ENCODE measurements at places on chromosomes 1 and 21.

DNA sequence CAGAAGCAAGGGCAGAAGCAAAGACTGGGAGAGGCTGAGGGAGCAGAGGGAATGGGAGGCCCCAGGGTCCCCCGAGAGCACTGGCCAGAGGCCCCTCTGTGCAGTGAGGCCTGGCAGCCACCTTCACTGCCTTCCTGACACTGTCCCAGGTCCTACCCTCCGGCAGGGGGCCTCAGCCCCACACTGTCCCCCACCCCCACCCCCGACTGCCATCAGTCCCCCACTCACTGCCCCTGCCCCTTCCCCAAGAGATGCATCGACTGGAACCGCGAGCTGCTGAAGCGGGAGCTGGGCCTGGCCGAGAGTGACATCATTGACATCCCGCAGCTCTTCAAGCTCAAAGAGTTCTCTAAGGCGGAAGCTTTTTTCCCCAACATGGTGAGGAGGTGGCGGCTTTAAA is 13.0 kb upstream of the PADI6 start:
- no peak for DNase-seq

GRCh38 chr1:88936760-88937342 is 45.5 kb upstream of the GTF2B start:
- no peak for DNase-seq

DNA sequence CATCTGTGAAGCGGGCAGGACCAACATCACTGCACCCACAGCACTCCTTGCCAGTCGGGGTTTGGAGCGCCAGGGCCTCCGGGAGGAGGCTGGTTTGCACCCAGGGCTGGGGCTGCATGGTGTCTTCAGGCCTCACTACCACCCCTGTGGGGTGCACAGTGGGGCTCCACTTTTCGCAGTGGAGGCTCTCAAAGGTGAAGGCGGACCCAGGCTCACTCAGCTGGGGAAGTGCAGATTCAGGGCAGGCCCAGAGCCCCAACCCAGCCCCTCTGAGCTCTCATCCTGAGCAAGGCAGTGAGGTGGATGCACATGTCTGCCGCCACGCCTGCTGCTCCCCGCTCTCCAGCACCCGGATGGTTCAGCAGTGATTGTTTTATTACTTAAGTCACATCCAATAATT is 125.8 kb downstream of the PTPRU start:
- DNase-seq = no peak

DNA sequence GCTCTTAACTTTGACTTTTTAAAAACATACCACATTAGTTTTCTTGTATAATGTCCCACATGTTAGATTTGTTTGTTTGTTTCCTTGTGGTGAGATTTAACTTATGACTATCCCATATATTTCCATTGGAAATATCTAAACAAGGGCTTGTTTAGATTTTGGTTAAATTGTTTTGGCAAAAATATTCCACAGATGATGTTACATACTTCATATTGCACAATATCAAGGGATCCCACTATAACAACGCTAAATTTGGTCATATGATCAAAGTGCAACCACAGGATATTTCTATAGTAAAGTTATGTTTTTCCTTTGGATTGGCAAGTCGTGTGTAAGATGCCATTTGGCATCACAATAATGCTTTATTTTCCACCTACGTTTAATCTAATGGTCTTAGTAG is 396.7 kb downstream of the TGFB2 start:
- no peak for DNase-seq

- no peak for DNase-seq
Measured at GRCh38 chr1:91397605-91398004, 7.0 kb downstream of the HFM1 start.

GRCh38 chr1:246067432-246068216 is 439.5 kb downstream of the SMYD3 start:
- no peak for DNase-seq

DNA sequence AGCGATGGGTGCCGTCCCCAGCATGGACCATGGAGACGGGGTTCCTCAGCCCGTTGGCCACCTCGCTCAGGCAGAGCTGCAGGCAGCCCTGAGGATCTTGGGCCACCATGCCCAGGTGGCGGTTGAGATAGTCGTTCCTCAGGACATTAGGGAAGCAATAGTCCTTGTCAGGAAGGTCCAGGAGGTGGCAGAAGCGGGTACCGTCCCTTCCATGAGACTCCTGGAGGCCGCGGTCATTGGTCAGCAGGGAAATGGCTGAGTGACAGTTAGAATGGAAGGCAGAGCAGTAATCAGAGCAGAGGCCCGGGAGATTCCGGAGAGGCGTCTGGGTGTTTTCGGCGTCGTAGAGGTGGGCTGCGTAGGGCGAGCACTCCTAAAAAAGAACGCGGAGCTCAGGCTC is 4.1 kb downstream of the HHIPL2 start:
- no peak for DNase-seq

- DNase-seq = no peak
Measured at GRCh38 chr1:176032040-176032645, 174.9 kb downstream of the COP1 start.

DNA sequence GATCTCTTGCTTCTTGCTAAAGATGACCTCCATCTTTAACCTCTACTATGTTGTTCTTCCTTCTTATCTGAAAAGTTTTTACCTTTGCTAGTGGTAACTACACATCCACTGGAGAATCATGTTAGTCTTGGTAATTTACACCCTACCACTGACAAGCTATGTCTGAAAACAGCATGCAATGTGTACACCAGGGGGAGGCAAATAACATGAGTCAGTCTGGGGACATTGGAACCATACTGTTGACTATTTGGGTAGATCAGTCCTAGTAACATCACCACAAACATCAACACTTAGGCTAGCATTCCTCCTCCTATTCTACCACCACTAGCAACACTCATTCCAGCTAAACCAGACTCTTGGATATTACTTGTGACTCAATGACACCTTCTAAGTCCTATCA is 549.0 kb downstream of the KCNT2 start:
- no peak for DNase-seq

DNA sequence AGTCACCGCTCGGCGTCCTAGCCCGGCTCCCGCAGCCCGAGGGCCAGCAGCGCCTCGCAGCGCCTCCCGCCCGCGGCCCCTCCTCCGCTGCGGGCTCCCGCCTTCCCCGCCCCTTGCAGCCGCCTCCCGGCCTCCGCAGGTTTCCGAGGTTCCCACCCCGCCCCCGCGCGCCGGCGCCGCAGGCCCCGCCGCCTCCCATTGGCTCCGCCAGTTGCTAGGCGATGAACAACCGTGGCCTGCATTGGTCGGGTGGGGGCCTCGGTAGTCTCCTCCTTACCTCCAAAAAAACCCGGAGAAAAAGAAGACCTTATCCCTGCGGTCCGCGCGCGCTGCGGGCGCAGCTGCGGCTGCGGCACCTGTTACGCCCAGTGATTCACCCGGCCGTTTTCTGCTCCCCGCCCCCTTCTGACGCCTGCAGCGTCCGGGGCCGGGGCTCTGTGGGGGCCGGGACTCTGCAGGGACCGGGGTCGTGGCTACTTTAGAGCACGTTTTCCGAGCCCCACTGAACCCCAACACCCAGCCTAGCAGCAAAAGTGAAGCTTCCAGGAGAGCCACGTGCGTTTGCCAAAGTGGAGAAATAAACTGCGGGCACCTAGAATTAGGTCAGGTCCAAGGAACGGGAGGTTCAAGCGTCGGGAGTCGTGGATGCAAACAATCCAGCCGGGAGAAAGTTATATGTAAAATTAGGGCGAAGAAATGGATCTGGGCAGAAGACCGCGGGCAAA is at the start of gene SSX2IP:
TSS of gene SSX2IP (minus strand) at position 65 of the 725 bp plus-strand sequence. CDS start 19,242 bp downstream, outside the sequence.
- DNase-seq = peak; percentile 97

DNA sequence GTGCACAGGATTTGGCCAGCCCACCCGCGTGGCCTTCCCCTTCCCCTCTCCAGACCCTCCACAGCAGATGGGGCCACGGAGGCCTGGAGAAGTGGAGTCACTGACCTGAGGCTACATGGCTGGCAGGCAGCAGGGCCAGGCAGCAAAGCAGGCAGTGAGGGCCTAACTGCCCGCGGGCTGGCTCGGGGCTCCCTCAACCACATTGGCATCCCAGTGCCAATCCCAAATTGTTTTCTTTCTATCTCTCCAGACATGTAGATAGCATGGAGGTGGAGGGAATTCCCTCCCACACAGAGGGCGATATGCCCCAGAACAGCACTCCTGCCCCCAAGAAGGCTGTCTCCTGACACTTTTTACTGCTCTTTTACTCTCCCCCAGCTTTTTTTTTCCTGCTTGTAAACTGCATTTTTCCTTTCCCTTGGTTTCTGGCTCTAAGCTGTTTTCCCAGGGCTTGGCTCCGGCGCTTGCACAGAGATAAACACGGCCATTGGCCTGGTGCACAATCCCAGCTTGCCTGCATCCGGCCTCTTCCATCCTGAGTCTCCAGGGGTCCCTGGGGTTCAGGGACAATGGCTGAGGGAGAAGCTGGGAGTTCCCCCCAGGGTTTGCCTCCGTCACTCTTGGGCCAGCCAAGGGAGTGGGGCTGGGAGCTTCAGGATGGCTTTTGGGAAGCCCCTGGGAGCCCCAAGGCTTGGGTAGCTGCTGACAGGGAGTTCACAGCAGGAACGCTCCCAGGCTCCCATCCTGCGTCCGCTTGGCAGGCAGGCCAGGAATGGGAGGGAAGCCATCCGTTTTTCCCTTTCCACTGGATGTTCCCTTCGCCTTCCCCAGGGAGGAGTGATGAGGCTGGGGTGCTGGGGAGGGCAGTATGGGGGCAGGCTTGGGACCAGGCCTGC is 7.0 kb downstream of the EPHX1 start:
- DNase-seq = no peak

- DNase-seq = no peak
Measured at GRCh38 chr1:94332952-94333351, 85.2 kb upstream of the ABCD3 start.

- no peak for DNase-seq
Measured at GRCh38 chr1:157131281-157131680, 6.9 kb downstream of the ETV3 start.

DNA sequence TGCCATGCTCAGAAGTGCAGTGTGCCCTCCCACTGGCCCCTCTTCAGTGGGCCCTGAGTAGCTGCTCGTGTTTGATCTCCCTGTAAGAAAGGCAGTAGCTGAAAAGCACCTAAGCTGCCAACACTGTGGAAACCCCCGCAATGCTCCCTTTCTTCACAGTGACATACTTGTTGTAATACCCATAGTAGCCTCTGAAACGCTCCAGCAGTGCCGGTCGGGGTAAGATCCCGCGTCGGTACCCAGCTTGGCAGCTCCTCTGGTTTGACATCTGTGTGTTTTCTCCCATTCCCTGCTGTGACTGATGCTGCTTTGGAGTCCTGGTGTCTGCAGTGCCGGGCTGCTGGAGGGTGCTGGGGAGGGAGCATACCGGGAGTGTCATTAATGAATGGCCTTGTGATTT is 3.6 kb downstream of the CHAF1B start:
- no peak for DNase-seq

DNA sequence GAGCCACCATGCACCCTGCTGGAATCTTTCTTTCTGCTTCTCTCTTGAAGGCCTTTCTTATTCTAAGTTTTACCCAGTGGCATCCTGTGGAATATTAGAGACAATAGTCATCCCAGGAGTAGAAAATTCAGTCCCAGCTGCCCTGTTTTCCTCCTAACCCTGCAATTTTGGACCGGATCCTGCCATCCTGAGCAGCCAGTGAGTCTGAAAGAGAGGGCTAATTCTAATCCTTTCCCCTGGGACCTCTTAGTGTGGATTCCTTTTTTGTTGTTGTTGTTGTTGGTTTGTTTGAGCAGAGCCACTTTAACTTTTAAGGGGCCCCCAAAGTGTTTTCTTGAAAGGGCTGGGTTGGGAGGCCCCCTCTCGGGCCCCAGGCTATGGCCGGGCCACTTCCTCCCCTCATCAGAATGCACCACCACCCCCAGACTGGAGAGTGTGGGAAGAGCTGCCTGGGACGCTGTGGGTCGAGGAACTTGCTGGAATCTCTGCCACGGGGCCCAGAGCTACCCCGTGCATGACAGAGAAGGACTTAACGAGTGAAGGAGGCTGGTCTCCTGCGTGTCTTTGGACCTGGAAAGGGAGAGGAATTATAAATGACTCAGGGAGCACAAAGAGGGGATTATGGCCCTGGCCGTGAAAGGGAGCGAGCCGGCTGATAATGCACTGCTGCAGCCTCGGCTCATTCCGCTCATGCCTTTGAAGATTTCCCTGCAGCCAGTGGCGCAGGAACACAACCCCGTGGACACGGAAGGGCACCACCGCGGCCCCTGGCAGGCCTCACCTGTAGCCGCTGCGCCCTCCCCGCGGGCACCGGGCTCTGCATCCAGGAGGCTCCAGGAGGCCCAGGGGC is 81.0 kb upstream of the AKT3 start:
- no peak for DNase-seq

- DNase-seq = no peak
Measured at GRCh38 chr1:12206238-12206637, 23.6 kb upstream of the VPS13D start.

GRCh38 chr1:216111842-216112241 is 311.4 kb downstream of the USH2A start:
- DNase-seq = no peak

DNA sequence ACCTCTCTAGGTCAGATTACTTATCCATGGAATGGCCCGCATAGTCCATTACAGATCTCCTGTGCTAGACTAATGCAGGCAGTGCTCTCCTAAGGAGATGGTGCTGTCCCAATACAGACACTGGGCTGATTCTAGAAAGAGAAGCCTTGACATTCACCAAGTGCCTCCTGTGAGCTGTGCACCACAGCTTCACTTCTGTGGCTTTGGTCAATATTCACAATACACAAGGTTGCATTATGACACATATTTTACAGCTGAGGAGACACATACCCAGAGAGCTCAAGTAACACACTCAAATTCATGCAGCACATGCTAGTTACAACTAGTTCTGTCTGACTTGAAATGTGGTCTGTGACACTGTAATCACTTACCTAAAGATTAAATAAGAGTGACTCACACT is 59.4 kb upstream of the LRRC8B start:
- DNase-seq = no peak

- DNase-seq = no peak
Measured at GRCh38 chr1:64675718-64676345, 69.0 kb upstream of the RAVER2 start.

DNA sequence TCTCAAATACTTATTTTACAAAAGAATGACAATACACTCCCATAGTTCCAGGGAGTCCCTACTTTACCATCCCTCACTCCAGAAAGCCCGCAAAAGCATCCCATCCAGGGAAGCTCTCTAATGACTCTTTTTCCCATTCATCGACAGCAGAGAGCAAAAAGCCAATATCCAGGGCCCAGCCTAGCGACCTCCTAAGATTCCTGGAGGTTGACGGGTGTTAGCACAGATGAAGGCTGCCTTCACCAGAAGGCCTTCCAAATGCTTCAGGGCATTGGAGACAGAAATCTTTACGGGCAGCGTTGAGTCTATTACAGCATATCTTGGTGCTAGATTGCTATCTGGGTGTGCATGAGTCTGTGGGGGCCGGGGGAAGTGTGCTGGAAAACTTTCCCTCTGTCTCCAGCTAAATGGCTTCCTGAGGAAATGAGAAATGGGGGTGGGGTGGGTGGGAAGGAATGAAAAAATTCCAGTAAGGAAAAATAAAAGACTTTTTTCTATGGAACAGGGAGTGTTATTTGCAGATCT is 136.6 kb downstream of the PROX1 start:
- no peak for DNase-seq

All from chondrocyte (in vitro differentiated cells).